ENCODE measurements at places on chromosomes 3 and 15.

GRCh38 chr15:38514601-38515000 lies 50.0 kb downstream of the RASGRP1 start:
- no peak for DNase-seq

- DNase-seq: no peak
Measured at GRCh38 chr3:72906154-72906553, 18.3 kb downstream of the GXYLT2 start.

GRCh38 chr3:12663401-12663935 lies 449 bp downstream of the RAF1 start:
- DNase-seq: no peak

DNA sequence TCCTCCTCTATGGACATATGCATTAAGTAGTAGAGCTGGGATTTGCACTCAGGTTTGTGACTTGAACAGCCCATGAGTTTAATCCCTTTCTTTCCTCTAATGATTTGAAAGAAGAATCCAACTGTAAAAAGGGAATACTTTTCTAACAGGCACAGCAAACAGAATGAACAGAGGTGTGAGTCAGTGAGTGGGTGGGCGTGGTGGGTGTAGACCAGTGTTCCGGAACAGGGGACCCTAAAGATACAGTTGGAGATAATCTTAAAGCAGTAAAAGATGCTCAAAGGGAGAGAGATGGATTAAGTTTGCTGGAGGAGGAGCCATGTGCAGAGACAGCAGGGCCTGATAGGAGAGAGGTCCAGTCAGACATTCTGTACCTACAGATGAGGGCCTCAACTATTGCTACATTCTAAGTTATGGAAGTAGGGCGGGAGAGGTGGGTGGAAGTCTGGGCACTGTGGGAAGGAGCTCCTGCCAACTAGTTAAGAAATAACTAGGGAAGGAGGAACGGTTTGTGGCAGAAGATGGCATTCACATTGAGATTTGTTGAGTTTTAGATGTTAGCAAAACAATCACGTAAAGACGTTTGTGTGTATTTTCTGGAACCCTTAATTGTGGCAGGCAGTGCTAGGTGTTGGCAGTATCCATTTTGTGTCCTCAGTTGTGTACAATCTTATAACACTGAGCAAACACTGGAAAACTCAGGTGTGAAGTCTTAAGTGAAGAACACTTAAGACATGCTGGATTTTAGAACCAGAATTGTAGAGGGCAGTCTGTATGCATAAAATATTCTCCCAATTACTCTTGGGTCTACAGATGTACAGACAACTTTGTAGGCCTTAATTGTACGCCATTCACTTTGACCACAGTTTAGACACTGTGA lies 511.0 kb downstream of the GRM7 start:
- no peak for DNase-seq

DNA sequence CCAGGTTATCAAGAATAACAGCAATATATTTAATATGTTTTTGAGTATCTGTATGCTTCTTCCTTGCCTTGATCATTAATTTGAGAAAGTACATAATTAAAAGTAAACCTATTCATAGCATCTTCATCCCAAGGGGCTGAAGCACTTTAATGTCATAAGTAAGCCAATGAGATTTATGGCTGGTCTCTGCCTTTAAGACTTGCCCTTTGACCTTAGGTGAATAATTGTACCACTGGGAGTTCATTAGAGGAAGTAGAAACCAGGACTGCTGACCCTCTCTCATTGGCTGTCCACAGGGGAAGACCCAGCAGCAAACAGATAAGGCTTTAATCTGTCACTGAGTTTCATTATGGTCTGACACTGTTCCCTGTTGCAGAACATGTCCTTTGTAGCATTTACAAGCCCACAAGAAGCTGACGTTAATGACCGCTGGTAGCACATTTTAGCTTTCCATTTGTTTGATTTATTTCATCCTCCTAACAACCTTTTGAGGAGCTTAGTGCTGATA lies 16.3 kb upstream of the ERC2 start:
- DNase-seq: no peak

DNA sequence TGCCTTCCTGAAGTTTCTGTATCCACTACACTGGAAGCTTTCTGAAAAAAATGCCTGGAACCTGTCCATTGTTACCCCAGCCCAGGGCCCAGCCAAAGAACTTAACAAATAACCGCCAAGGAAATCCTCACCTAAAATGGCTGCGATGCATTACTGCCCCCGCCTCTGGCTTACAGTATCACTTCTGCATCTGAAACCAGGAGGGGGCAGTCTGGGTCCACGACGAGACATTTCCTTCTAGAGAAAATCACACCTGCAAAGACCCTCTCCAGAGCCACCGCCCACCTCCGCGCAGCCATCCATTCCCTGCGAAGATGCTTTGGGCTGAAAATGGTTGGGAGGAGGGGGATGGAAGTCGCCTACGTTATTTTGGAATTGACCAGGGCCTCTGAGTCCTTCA lies 22.4 kb upstream of the CELF6 start:
- DNase-seq: peak; percentile 18
